Activated CD4-positive, CD25-positive, alpha-beta regulatory T cell treated with anti-CD3 and anti-CD28 coated beads, Interleukin-2, amount 50 U/mL, for 72 hours (primary cell): ENCODE measurements at places on chromosomes 4 and X.

- DNase-seq: no peak
Observed at GRCh38 chrX:152988536-152989291, 5.2 kb downstream of the PNMA5 start.

- DNase-seq: no peak
Observed at GRCh38 chrX:119573222-119573621, 1.1 kb upstream of the UBE2A start.

- no peak for DNase-seq
Observed at GRCh38 chr4:110475881-110476818, at the start of gene ENPEP. Gene ENPEP (plus strand): TSS chr4:110476155. CDS start chr4:110476415, 260 bp downstream.

DNA sequence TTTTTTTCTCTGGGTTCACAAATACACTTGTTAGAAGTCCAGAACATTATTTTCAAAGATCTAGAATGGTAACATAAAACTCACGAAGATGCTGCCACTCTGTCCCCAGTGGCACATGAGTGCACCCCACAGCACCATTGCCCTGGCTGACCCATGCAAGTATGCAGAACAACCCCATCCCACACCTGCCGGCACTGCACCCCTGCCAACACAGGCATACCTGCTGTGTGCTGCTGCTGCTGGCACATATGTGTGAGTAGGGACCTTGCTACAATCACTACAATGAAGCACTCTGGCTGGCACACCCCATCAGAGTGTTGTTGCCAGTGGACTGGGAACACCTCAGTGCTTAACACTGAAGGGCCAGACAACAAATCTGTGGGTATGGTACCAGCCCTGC, 66.9 kb downstream of the CISD2 start:
- DNase-seq: no peak

- DNase-seq: no peak
Observed at GRCh38 chr4:161247831-161248230, 916.0 kb downstream of the FSTL5 start.

GRCh38 chr4:53309321-53310040, 56.4 kb downstream of the SCFD2 start:
- DNase-seq: no peak

DNA sequence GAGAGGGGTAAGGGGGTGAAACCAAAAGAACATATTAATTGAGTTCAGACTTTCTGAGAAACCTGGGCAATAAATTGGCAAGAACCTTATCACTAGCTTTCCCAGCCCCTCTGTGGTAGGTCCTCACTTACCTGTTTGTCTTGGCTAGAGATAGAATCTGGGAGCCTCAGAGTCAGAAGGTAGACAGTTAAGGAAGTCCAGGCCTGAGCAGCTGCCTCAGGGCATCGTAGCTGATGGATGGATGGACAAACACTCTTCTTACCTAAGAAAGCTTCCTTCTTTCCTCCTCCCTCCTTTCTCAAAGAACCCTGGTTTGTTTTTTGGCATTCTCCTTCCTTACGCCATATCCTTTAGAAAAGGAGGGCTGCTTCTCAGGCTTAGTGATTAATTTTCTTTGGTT, 24.4 kb downstream of the FRAS1 start:
- no peak for DNase-seq

DNA sequence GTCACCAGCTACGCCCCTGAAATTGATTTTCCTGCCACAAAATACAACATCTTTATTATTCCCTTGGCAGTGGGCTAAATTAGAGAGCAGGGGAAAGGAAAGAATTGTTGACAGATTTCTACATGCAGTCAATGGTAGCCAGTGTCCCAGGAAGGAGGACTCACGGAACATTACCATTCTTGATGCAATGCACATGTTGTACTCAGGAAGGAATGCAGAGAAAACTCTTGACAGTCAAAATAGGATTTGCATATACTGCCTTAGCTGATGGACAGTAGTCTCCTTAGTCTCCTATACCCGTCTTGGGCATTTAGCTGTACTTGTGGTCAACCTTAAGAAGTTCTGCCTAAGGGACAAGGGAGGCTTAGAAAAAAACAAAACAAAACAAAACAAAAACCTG, 158.0 kb upstream of the GYPA start:
- DNase-seq: no peak

DNA sequence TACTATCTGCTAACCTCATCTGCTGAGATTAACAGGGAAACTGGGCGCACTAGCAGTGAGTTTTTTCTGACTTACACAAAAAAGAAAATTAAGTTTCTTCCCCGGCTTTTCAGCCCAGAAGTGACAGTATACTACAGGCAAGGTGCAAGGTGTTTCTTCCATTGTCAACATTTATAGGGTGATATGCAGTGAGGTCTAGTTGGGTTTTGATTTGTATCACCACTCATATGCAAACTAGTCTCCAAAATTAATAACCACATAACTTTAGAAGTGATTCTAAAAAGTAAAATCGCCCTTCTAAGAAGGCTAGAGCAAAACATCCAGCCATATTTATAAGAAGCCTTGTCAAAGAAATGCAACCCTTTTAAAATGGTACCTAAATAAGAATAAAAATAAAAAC, 640.1 kb downstream of the ARAP2 start:
- no peak for DNase-seq

DNA sequence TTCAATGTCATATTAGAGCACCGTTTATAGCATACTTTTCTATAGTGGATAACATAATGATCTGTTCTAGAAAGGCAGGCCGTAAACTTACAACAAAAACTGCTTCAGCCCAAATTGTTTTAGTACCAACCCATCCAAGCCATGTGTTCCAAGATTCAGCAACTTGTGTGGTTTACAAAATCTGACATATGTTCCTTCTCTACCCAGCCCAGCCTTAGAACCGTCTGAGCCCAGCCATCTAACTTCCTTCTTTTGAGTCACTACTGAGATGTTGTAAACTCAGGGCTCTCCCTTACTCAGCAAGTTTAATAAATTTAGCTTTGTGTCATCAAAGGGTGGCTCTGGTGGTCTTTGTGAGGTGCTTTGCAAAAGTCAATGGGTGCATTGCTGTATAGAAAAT, 32.4 kb upstream of the REPS2 start:
- DNase-seq: no peak

GRCh38 chrX:23785580-23785979, 2.6 kb downstream of the SAT1 start:
- no peak for DNase-seq

GRCh38 chrX:116239944-116240840, 69.6 kb downstream of the AGTR2 start:
- no peak for DNase-seq

DNA sequence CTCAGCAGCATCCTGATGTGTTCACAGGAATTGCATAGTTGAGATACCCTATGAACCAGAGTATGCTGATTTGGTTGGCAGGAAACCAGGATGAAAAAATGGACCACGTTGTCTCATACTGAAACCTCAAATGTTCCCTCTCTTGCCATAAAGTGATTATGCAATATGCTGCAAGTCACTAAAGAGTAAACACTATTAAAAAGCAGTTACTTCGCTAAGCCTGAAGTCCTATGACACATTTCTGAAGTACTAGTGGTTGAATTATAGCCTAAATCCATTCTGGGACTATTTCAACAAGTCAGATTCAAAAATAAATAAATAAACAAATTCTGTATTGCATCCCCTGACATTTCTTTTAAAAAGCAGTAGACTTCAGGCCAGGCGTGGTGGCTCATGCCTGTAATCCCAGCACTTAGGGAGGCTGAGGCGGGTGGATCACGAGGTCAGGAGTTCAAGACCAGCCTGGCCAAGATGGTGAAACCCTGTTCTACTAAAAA, 106.0 kb upstream of the NAP1L5 start:
- no peak for DNase-seq

GRCh38 chr4:11565899-11566298, 137.2 kb upstream of the HS3ST1 start:
- no peak for DNase-seq

DNA sequence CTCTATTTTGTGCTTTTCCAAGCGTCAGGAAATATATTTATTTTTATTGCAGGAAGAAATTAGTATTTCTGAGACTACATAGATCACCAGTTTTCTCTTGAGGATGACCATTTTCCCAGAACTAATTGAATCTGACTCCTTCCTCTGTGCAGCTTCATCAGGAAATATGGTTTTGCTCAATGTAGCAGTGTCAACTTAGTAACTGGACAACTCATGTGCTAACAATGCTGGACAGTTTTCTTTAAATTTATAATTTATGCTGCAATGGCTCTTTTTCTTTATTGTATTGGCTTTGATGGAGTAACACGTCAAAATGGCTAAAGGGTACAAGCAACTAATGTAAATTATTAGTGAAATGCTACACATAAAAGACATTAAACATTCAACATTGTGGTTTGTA, 531.5 kb downstream of the ANKRD50 start:
- no peak for DNase-seq

- no peak for DNase-seq
Observed at GRCh38 chrX:63488546-63489373, 137.6 kb upstream of the SPIN4 start.

- no peak for DNase-seq
Observed at GRCh38 chr4:114281164-114281960, 301.9 kb upstream of the ARSJ start.

DNA sequence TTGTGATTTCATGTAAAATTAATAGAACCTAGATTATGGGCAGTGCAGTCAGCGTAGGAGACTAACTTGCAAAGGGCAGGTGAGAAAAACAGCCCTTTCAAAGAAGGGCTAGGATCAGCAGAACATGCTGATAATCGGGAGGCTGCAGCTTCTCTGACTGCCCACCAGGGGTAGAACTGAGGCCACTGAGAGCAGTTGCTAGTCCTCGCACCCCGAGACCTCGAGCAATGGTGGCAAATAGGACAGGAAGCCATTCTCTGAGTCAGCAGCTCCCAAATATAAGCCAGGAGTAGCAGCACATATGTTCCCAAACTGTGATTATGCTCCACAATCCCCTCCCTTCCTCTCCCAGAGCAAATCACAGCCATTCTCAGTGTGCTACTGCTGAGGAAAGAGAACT, 186.5 kb downstream of the MSL3 start:
- DNase-seq: no peak

GRCh38 chr4:185522451-185522850, 12.9 kb downstream of the PDLIM3 start:
- no peak for DNase-seq

DNA sequence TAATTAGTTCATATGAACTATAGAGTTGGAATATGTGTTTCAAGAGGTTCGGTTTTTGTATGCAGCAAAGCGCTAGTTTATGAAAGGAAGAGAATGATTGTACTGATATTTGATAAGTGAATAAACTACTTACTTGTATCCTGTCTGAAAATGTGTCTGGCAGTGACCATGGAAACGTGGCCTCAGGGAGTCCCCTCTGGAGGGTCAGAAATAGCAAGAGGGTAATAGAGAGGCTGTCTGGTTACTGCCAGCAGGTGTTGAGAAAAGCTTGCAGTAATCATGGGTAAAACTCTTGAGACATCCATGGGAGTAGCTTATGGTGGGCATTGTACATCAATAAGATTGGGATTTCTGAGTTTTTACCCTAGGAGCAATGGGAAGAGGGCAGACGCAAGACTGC, 77.1 kb downstream of the DCLK2 start:
- DNase-seq: no peak

DNA sequence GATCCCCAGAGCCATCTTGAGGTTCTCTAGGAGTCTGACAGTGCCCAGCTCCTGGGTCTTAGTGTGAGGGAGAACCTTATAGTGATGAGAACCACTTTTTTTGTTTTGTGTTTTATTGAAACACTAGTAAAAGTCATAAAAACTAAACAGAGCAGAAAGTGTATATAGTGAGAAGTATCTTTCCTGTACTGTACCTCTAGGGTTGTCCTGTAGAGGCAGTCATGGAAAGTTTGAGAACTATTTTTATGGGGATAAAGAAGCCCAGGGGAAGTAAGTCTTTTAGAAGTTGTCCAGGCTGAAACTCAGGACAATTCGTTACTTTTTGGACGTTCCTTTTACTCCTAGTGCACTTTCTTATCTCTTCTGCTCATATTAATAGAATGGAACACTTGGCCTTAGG, 40.9 kb downstream of the ADH5 start:
- no peak for DNase-seq

DNA sequence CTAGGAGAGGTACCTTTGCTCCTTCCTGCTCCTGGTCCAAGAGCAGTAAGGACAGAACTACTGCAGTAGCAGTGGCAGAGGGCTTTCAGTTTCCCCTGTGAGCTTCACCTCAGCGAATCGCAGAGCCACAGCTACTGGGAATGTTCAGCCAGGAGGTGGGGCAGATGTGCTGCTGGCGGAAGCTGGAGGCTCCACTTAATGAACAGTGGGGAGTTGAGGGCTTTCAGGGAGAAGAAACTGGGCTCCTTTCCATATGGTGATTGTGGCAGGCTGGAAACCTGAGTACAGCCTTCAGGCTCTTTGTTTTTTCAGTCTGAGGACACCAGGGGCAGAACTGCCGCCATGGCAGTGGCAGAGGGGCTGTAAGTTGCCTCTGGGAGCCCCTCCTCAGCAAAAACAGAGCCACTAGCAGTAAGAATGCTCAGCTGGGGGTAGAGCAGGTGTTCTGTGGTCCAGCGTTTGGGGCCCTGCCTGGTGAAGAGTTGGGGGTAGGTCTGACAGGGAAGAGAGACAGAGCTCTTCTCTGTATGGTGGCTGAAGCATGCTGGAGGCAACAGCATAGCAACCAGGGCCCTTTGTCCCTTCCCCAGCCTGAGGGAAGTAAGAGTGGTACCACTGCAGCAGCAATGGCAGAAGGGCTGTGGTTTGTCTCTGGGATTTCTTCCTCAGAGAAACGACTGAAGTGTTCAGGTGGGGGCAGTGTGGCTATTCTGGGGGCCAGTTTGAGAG, 106.0 kb upstream of the GRXCR1 start:
- DNase-seq: no peak

GRCh38 chr4:102218656-102219055, 126.6 kb downstream of the SLC39A8 start:
- no peak for DNase-seq

DNA sequence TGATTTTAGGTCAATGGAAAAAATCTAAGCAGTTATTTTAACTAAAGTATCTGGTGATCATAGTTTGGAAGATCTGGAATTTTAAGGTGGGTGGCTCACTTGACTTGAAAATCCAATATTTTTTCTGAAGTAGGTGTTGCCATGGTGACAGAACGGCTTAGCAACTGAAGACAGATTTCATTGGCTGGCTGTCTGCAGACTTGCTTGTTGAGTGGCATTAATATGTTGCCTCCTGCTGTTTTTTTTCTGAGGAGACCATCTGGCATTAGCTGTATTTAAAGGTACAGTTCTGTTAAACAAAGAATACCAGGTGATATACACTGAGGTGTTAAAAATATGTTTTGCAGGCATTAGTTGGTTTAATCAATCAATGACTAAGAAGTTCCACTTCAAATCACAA, 19.8 kb downstream of the CPE start:
- DNase-seq: no peak

GRCh38 chr4:61070269-61070668, 129.9 kb upstream of the ADGRL3 start:
- no peak for DNase-seq

DNA sequence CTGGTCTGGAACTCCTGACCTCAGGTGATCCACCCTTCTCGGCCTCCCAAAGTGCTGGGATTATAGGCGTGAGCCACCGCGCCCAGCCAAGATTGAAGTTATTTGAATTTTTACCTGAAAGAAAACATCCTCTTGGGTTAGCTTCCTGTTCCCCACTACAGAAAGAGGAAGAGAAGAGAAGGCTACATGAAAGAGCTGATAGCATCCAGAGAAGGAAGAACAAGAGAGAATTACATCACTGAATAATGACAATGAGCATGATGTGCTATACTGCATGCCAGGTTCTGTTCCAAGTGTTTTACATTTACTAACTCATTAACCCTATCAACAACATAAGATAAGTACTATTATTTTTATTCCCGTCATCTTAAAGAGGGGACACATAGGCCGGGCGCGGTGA, 11.5 kb upstream of the TBC1D1 start:
- no peak for DNase-seq

- DNase-seq: no peak
Observed at GRCh38 chrX:136148391-136148790, 1.1 kb downstream of the FHL1 start.
